ENCODE measurements at places on chromosomes 3 and 15.
A peak's percentile ranks its signal among the peaks of the same experiment; 100 is the strongest.

GRCh38 chr3:126937973-126938372 is 44.9 kb upstream of the PLXNA1 start:
- DNase-seq = no peak

DNA sequence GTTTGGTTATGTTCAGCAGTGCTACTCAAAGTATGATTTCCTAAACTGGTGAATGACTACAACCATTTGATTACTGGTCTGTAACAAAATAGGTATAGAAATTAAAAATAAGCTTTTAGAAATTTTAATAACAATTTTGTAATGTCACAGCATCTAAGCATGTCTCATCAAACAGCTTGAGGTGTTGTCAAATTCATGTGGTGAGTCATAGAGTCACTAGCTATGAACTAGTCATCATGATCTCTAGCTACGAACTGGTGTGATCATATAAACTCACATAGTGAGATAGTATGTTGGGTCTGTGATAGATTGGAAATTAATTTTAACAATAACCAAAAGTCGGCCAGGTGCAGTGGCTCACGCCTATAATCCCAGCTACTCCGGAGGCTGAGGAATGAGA is 213.9 kb upstream of the RBMS3 start:
- DNase-seq = no peak

- no peak for DNase-seq
Observed at GRCh38 chr3:80368616-80369015, 600.8 kb upstream of the ROBO1 start.

DNA sequence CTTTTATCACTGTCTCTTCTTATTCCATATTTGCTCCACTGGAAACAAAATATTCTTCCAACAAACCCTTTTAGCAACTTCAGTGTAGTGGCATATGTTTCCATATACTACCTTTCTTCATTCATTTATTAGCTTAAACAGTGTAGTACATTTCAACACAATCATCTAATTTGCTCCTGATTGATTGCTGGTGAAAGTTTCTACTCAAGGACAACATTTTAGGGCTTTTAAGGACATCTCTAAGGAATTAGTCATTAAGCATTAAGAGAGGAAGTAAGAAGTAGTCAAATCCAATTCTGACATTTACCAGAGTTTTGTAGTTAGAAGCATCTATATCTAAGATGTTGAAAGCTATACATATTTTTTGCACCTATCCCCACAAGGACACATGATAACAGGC is 55.8 kb downstream of the RSRC1 start:
- DNase-seq = no peak

- DNase-seq = peak; percentile 22
Observed at GRCh38 chr15:50353251-50353974, 1.6 kb downstream of the GABPB1 start.

DNA sequence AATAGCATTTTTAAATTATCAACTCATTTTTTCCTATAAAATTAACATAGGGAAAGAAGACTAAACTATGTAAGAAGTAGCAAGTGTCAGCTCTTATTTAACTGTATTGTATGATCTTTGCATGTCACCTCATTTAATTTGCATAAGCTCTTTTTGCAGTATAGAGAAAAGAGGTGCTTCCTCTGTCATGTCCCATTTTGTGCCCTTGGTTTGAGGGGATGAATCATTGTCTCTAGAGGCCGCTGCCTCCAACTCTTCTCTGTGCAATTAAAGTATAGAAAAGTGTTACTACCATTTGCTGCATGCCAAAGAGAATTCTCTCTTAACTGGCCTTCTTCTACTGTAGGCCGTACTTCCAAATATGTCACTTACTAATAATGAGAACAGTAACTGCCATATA is 93.4 kb downstream of the LRRC28 start:
- DNase-seq = no peak

DNA sequence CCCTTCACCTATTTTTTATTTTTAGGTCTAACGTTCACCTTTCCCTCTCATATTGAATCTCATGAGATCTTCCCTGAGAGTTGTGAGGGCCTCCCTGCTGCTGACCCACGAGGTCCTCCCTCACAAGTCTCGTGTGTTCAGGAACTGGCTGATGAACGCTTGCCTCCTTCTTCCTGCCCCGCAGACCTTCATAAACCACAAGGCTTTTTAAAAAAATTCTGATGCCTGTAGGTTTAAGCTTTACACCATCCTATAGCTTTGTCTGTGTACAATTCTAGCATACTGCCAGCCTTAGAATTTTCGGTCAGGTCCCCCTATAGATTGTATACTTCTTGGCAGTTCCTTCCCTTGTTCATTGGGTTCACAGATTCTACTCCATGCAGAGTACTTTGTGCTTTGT is 50.5 kb downstream of the CHST2 start:
- DNase-seq = no peak

DNA sequence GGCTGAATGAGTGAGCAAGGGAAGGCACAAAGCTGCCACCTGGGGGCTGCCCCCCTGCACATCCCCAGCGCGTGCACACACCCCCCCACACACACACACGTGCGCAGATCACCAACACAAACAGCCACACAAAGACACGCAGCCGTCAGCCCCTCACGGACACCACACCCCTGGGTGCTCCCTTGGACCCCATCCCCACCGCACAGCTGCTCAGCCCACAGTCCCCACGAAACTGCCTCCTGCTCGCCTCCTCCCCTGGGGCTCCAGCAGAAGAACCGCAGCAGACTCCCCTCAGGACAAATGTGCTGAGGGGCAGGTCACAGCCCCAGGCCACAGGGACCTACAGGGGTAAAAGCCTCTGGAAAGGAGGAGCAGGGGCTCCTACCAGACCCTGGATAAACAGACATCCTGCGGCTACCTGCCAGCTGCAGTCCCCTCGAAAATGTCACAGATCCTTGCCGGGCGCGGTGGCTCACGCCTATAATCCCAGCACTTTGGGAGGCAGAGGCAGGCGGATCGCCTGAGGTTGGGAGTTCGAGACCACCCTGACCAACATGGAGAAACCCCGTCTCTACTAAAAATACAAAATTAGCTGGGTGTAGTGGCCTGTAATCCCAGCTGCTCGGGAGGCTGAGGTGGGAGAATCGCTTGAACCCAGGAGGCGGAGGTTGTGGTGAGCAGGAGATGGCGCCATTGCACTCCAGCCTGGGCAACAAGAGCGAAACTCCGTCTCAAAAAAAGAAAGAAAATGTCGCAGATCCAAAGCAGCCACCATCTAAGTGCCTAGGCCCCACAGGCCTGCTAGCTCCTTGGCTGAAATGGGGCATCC is 6.5 kb downstream of the TWF2 start:
- DNase-seq = no peak

DNA sequence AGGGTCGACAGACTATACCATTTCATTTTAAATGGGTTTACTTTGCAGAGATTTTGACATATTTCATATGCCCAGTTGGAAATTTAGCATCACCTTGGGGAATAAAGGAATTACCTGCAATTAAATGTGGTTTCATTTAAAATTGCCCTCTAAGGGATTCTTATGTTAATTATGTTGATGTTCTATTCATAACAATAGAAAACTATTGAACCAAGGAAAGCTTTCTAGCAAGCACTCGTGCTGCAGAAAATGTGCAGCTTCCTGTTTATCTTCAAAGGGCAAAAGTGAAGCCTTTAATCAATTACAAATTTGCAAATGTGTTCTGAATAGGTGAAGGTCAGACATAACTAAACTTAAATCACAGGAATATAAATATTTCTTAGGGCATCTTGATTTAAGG is 352.1 kb downstream of the CHST2 start:
- no peak for DNase-seq

GRCh38 chr3:77917225-77917624 is 877.3 kb downstream of the ROBO2 start:
- DNase-seq = no peak

GRCh38 chr3:150372722-150373121 is 35.4 kb upstream of the TSC22D2 start:
- no peak for DNase-seq
